ENCODE measurements at places on chromosomes 3 and 15. TPM values are rescaled to one million over a fixed set of nuclear protein-coding genes. Genes with fewer than 3 reads are reported as not detected.
A peak's percentile ranks its signal among the peaks of the same experiment; 100 is the strongest.

Gene CHL1
- total RNA-seq: 0.59 TPM

GRCh38 chr3:188796122-188796631 lies 375.6 kb upstream of the TPRG1 start:
- no peak overlapping the region for H3K4me3 ChIP-seq
- peaks cover 32% of the 10 kb centered on the region for H3K4me1 ChIP-seq
- peaks cover 14% of the 10 kb centered on the region for H3K36me3 ChIP-seq
- H3K27ac ChIP-seq: no peak overlapping the region
- no peaks in the 10 kb centered on the region for H3K27me3 ChIP-seq

GRCh38 chr3:138848696-138849095 lies 14.0 kb upstream of the PIK3CB start:
- no peak for DNase-seq
- no peak overlapping the region for H3K4me3 ChIP-seq
- H3K27me3 ChIP-seq: no peaks in the 10 kb centered on the region
- H3K27ac ChIP-seq: no peak overlapping the region
- H3K36me3 ChIP-seq: no peaks in the 10 kb centered on the region

DNA sequence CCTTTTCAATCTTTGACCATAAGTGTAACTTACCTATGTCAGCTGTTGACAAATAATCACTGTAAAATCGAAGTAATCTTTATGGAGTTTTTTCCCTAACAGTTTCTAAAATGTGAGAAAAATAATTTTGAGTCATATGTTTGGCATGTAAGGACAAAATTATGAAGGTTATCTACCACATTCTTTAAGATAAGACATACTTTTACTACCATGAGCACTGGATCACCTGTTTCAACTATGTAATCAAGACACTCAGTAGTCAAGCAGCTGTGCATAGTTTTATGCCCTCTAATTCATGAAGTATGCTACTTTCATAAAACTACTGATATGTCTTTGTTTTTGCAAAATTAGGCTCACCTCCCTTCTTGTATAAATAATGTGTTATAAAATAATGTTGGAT lies 12.1 kb downstream of the FGF7 start:
- no peaks in the 10 kb centered on the region for H3K36me3 ChIP-seq
- H3K4me1 ChIP-seq: peaks cover 8% of the 10 kb centered on the region

Gene ROPN1
- not detected for total RNA-seq

DNA sequence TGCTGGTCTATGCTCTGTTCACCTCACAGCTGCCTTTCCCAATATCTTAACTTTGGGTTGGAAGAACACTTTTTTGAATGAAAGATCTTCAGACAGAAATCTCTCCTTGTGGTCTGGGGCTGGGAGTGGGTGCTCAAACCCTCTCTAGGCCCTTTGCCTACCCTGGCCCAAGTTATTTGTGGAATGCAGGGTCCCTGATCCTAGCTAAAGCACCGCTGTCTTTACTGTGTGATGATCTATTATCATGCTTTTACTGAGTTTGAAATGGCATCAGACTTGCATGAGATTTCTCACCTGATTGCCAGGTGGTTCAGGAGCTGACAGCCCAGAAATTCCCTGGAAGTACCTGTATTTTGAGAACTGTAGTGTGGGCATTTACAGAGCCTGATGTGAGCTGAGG lies 412.7 kb upstream of the ONECUT1 start:
- H3K27ac ChIP-seq: no peak overlapping the region
- no peaks in the 10 kb centered on the region for H3K4me1 ChIP-seq
- no peaks in the 10 kb centered on the region for H3K36me3 ChIP-seq

DNA sequence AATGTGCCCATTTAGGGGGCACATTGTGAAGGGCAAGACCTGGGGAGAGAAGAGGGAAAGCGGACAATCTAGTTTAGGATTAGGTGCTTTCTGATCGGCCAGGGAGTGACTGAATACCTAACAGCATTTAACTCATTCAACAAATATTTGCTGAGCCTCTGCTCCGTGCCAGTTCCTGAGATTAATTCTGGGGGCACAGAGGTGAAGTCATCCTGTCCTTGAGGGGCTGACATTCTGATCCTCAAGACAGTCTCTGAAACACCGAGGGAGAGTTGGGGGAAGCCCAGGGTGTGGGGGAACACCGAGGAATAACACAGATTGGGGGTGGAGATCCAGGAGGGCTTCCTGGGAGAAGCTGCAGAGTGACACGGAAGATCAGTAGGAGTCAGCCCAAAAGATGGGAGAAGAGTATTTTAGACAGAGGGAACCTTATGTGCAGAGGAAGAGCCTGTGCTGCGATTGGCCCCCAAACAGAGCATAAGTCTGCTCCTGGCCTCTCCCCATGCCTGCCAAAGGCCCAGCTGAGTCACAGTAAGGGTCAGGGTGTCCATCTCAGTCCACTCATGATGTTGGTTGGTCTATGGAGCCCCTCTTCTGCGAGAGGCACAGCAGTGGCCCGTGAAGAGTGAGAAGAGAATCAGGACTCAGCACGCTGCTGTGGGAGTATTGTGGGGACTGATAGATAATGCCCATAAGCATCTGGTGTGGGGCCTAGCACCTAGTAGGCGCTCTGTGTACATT lies 60.2 kb downstream of the AMOTL2 start:
- peak; percentile 36 for DNase-seq
- H3K27ac ChIP-seq: peak overlapping the region; percentile 73
- peaks cover 30% of the 10 kb centered on the region for H3K4me1 ChIP-seq
- peaks cover 3% of the 10 kb centered on the region for H3K27me3 ChIP-seq
- H3K36me3 ChIP-seq: no peaks in the 10 kb centered on the region

GRCh38 chr3:107247116-107247515 lies 130.1 kb upstream of the CCDC54 start:
- DNase-seq: no peak
- peaks cover 5% of the 10 kb centered on the region for H3K4me1 ChIP-seq
- no peaks in the 10 kb centered on the region for H3K27me3 ChIP-seq
- H3K27ac ChIP-seq: no peak overlapping the region
- H3K4me3 ChIP-seq: no peak overlapping the region

Gene DNAH12
- 0.29 TPM for total RNA-seq

- H3K27ac ChIP-seq: no peak overlapping the region
- no peaks in the 10 kb centered on the region for H3K36me3 ChIP-seq
- no peaks in the 10 kb centered on the region for H3K27me3 ChIP-seq
These were observed 171.4 kb downstream of the MYRIP start for GRCh38 chr3:39980781-39981180.

Gene GOLGA6L7
- total RNA-seq: not detected

DNA sequence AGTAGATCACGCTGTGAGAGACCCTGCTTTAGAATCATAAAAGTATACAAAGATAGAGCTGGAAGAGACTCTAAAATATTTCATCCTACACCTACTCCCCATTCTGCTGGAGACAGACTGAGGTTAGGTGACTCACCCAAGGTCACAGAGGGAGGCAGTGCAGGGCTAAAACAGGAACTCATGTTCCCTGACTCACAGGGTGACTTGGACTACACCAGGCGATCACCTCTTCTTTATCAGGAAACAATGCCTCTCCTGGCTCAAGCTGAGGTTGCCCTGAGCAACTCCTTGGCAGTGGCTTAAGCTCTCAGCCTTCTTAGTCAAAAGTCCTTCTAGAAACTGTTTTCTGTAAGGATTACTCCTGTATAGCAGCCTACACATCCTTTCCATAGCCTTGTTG lies 26.4 kb upstream of the TNFAIP8L3 start:
- H3K4me3 ChIP-seq: no peak overlapping the region
- no peak for DNase-seq
- no peaks in the 10 kb centered on the region for H3K36me3 ChIP-seq
- no peaks in the 10 kb centered on the region for H3K27me3 ChIP-seq
- no peak overlapping the region for H3K27ac ChIP-seq

DNA sequence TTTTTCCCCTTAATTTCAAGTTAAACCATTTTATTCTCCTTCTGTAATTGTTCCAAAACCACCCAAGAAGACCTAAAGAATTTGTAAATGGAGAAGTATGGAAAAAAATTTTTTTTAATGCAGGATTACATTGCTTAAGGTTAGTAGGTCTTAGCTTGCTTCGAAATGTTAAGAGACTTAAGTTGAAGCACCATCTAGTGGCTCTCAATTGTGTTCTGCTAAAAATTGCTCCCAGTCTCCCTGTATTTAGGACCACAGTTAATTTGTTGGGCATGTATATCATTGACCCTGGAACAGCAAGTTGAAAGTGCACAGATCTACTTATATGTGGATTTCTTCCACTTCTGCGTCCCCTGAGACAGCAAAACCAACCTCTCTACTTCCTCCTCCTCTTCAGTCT lies 32.4 kb downstream of the CD200R1L start:
- no peak for DNase-seq
- no peaks in the 10 kb centered on the region for H3K27me3 ChIP-seq
- H3K4me1 ChIP-seq: peaks cover 31% of the 10 kb centered on the region
- H3K36me3 ChIP-seq: no peaks in the 10 kb centered on the region

GRCh38 chr3:69491975-69492374 lies 106.1 kb upstream of the FRMD4B start:
- no peaks in the 10 kb centered on the region for H3K27me3 ChIP-seq
- H3K4me3 ChIP-seq: no peak overlapping the region
- no peak overlapping the region for H3K27ac ChIP-seq
- H3K4me1 ChIP-seq: peaks cover 8% of the 10 kb centered on the region
- H3K36me3 ChIP-seq: no peaks in the 10 kb centered on the region

DNA sequence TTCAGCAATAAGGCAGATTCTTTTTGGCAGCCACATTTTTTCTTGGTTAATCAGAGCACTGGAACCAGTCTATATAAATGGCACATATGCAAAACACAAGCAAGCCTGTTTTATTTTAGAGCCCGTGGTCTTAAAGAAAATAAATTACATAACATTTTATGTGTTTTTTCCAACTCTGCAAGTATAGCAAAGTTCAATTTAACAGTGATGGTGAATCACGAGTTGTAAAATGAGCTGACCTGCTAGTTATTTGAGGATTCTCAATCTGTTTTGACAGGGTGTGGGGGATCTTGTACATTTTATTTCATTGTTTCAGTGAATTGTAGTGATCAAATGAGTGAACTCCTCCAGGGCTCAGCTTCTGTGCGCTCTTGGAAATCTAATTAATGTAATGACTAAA lies 2.7 kb downstream of the ARHGEF26 start:
- peaks cover 37% of the 10 kb centered on the region for H3K4me1 ChIP-seq
- peak overlapping the region; percentile 89 for H3K4me3 ChIP-seq

Gene ITIH1
- total RNA-seq: 8.0 TPM

DNA sequence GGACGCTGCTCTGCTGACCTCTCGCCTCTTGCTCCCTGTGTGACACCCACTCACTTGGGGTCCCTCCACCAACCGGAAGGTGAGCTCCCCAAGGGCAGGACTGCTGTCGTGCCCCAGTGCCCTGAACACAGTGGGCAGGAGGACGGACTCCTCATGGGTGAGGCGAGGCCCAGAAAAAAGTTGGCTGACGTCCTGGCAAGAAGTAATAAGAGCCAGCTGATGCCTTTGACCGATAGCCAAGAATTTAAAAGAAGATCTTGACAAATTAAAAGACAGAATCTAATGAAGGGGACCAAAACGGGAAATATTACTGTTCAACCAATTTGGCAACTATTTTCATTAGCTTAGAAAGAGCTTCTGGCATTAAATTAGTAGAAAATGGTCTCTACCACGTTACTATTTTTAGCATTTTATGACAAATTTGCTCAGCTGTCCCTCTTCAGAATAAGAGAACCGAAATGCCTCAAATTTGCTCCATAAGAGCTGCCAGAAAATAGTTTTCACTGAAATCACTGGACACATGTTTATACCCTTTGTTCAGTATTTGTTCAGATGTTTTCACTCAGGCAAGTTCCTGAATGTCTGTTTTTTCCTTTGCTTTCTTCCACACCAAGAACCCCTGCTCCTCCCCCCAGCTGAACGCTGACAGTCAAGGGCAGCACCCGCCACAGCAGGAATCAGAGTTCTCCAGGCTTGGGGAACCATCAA lies 60.5 kb downstream of the XXYLT1 start:
- H3K27me3 ChIP-seq: no peaks in the 10 kb centered on the region
- peak overlapping the region; percentile 58 for H3K27ac ChIP-seq
- H3K36me3 ChIP-seq: peaks cover 5% of the 10 kb centered on the region
- peaks cover 24% of the 10 kb centered on the region for H3K4me1 ChIP-seq

- no peaks in the 10 kb centered on the region for H3K27me3 ChIP-seq
- peaks cover 15% of the 10 kb centered on the region for H3K4me1 ChIP-seq
- no peak for DNase-seq
- H3K4me3 ChIP-seq: no peak overlapping the region
- H3K36me3 ChIP-seq: no peaks in the 10 kb centered on the region
- H3K27ac ChIP-seq: no peak overlapping the region
These were observed 39.4 kb upstream of the LMOD3 start for GRCh38 chr3:69161587-69162307.

DNA sequence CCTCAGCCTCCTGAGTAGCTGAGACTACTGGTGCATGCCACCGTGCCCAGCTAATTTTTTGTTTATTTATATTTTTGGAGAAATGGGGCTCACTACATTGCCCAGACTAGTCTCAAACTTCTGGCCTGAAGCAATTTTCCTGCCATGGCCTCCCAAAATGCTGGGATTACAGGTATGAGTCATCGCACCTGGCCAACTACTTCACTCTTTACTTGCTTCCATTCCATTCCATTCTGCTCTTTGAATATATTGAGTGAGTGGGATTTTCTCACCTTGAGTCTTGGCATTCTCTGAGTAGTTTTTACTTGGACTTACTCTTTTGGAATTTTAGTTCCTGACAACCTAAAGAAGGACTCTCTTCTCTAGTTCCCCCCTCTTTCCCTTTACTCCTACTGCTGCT lies 93.8 kb upstream of the UNC13C start:
- no peaks in the 10 kb centered on the region for H3K36me3 ChIP-seq
- H3K4me1 ChIP-seq: no peaks in the 10 kb centered on the region
- no peak for DNase-seq
- H3K4me3 ChIP-seq: no peak overlapping the region

Gene VGLL3
- total RNA-seq: 25.3 TPM

- no peaks in the 10 kb centered on the region for H3K27me3 ChIP-seq
- DNase-seq: no peak
- no peak overlapping the region for H3K27ac ChIP-seq
- H3K4me1 ChIP-seq: no peaks in the 10 kb centered on the region
These were observed 308.0 kb upstream of the THRB start for GRCh38 chr3:24802614-24803013.

- peak overlapping the region; percentile 34 for H3K27ac ChIP-seq
- H3K27me3 ChIP-seq: no peaks in the 10 kb centered on the region
These were observed 17.2 kb upstream of the RAP2B start for GRCh38 chr3:153144779-153145178.

DNA sequence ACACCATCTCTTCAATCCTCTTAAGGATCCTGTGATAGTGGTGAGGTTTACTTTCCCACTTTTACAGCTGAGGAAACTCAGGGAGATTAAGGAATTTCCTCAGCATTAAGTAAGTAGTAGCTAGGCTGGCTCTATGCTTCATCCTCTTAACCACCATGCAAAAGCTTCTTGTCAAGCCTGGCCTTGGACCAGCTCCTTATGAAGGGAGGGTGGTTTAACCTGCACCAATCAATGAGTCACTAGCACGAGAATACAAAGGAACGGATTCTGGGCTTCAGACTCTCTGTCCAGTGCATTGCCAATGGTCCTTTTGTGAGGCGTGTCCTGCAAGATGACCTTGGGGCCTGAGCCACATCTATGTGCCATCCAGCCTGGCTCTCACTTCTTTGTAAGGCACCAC lies 202.0 kb upstream of the CFAP20DC start:
- H3K27me3 ChIP-seq: peaks cover 35% of the 10 kb centered on the region
- H3K36me3 ChIP-seq: no peaks in the 10 kb centered on the region
- peaks cover 32% of the 10 kb centered on the region for H3K4me1 ChIP-seq
- no peak overlapping the region for H3K4me3 ChIP-seq
- no peak overlapping the region for H3K27ac ChIP-seq
- no peak for DNase-seq

All from type B pancreatic cell (in vitro differentiated cells).